ENCODE measurements at places on chromosomes 1 and 21.

GRCh38 chr1:31426249-31426922, 13.4 kb downstream of the SERINC2 start:
- DNase-seq, result no peak

DNA sequence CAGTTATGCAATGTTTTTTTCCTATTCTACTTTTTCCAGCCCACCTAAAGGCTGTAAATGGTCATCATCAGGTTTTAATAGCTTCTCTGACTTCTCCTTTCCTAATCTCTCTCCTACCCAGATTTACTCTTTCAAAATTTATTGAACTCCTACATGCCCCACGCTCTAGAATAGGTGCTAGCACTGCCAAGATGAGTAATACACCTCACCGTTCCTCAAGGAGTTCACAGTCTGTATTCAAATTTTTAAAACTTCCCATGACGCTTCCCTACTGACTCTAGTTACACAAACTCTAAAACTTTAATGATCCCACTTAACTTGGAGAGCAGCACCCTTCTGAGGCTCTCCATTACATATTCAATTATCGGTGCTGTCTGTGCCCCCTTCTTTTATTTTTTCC, 51.6 kb downstream of the ALG14 start:
- DNase-seq, result no peak

- DNase-seq, result no peak
Measured at GRCh38 chr1:119660253-119661083, 12.4 kb upstream of the ZNF697 start.

- no peak for DNase-seq
Measured at GRCh38 chr1:44108241-44108640, 10.4 kb upstream of the KLF17 start.

DNA sequence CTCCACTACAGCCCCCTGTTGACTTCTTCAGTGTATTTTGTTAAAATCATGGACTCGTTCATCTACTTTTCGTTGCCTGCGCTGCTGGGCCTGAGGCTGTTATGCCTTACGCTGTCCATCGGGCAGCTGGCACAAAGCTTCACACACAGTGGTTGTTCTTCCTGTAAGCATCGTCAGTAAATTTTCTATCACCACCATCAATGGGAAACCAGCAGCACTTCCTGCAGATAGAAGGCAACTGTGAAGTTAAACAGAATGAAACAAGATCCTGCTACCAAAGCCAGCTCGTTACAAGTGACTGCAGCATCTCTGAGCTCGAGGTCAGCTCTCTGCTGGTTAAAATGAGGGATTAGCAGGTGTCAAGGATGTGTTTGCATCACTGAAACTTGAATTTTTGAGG, 21.9 kb upstream of the PADI6 start:
- DNase-seq, result no peak

- no peak for DNase-seq
Measured at GRCh38 chr1:23601968-23602876, 42.9 kb upstream of the ID3 start.

DNA sequence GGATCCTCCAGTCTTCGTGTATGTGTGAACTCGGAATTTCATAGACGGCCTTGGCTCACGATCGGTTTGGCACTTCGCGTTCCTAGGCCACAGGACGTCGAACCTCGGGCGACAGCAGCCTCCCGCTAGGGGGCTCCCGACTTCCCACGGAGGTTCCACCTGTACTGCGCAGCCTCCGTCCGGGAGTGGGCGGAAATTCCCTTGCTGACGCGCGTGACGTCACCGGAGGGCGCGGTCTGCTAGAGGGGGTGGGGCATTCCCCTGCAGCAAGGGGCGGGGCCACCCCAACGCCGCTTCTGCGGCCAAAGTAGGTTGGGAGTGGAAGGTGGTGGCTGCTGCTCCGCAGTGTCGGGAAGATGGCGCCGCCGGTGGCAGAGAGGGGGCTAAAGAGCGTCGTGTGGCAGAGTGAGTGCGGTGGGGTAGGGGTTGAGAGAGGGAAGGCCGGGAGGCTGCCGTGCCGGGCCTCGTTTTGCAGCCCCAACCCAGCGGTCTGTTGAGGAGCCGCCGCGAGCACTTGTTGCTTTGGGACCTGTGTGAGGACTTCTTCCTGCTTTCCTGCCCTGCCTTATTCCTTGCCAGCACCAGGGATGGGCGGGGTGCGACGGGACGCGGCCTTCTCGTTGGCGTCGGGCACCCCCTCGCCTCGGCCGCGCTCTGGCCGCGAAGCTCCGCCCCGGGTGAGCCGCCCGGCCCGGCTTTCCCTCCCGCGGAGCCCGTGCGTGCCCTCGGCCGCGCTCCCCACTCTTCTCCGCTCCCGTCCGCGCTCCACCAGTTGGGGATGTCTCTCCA, at the start of gene STXBP3:
Gene STXBP3 (plus strand): TSS at position 293 of the 789 bp plus-strand sequence. CDS start 64 bp downstream, at position 357.
- peak; percentile 99 for DNase-seq

DNA sequence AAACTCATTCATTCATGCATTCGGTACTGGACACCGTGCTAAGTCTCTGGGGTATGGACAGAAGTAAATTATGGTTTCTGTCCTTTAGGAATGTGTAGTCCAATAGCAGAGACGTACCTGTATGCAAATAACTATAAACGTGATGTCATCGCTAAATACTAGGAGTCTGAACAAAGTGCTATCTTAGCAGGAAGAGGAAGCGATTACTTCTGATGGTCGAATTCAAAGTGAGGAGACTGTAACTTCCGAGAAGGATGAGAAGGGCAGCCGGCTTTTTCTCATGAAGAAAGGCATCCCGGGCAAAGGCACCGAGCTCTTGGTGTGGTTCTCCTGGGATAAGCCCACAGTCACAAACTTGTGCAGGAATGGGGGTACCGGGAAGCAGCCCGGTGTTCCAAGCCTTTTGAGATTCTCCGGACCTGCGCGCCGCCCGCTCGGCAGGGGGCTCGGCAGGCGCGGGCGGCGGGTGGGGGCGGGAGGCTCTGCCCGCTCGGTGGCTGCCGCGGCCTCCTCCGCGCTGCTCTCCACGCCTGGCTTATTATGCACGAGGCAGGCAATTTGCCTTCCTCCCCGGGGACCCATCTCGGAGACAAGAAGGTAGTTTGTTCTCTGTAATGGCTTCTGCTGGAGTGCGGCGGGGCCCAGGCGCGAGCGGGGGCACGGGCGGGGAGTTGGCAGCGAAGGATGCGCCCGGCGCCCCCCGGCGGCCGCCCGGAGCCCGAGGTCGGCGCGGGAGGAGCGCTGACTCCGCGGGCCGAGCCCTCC, 67.5 kb upstream of the CD1D start:
- peak; percentile 79 for DNase-seq

GRCh38 chr1:177561436-177561835, 390.7 kb downstream of the BRINP2 start:
- no peak for DNase-seq

DNA sequence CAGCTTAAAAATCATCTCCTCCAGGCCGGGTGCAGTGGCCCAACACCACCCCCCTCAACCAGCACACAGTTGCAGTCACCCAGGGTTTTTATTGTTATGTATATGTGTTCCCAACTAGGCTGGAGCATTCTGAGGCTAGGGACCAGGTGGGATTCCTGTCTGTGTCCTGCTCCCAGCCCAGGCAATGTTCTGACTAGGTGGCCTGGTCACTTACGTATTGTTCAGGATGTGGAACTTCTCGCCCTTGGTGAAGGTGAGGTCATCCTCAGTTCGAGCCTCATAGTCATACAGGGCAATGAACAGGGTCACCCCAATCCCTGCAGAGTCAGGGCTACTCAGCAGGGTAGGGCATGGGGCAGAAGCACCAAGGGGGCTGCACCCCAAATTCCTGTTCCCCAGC, 12.2 kb downstream of the FGR start:
- DNase-seq, result no peak

DNA sequence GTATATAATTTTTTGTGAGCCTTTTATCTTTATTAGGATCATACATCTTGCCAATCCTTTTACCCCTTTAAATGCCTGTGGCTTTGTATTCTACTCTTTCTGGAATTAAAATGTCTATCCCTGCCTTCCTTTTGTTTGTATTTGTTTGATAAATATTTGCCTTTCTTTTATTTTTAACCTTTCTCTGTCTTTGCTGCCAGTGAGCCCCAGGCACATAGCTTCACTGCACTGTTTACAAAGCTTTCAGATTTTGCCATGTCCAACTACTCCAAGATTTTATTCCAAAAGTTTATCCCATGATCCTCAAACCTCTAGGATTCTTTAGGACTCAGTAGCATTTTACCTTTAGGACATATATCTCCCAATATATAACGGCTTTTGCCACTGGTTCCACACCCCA, 281.2 kb downstream of the PAPPA2 start:
- no peak for DNase-seq

- DNase-seq, result no peak
Measured at GRCh38 chr1:113168946-113169345, 95.9 kb downstream of the LRIG2 start.

DNA sequence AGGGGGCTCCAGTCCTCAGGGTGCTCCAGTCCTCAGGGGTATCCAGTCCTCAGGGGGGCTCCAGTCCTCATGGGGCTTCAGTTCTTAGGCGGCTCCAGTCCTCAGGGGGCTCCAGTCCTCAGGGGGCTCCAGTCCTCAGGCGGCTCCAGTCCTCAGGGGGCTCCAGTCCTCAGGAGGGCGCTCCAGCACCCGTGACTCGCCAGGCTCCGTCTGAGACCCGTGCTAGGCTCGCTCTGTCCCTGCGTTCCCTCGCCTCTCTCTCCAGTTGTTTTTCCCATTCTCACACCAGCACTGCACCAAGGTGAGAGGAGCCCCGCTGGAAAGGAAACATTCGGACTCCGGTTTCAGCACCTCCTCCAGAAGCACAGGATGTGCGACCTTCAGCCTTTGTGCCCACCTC, 9.4 kb upstream of the OR2M2 start:
- no peak for DNase-seq

DNA sequence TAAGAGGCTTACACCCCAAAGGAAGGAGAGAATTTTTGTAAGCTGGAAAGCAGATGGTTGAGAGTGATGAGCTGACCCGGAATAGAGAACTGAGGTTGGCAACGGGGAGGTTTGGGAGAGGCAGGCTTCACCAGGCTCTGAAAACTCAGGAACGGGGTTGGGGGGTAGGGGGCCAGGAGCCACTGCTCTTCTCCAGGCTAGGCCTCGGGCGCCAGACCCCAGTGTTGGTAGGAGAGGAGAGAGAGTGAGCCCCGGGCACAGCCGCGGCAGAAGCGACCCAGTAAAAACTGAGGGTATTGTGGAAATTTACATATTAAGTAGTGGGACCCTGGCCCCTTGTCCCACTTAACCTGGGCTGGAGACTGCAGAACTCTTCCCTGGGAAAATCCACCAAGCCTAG, 45.7 kb downstream of the GPR161 start:
- peak; percentile 30 for DNase-seq

GRCh38 chr1:229753764-229754551, 127.9 kb downstream of the URB2 start:
- no peak for DNase-seq

- no peak for DNase-seq
Measured at GRCh38 chr1:25184001-25184762, 48.1 kb downstream of the SYF2 start.

GRCh38 chr21:36156815-36157670, at the start of gene DOP1B:
TSS of gene DOP1B (plus strand) at chr21:36156824. CDS start at chr21:36164734, 7,910 bp downstream.
- no peak for DNase-seq

DNA sequence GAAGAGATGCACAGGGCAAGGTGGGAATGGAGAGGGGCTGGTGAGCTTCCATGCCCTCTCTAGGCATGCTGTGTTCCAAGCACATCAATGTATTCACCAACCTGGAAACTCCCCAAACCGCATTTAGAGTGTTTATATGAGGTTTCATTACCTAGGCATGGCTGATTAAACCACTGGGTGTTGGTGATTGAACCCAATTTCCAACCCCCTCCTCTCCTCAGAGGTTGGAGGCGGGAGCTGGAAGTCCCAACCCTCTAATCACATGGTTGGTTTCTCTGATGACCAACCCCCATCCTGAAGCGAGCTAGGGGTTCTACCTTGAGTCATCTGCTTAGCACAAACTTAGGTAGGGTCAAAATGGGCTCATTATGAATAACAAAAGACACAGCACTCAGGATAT, 3.0 kb upstream of the PPIE start:
- DNase-seq, result no peak

GRCh38 chr1:219465212-219466093, 147.5 kb downstream of the ZC3H11B start:
- DNase-seq, result no peak

GRCh38 chr21:43590194-43590593, 69.1 kb downstream of the HSF2BP start:
- DNase-seq, result no peak

DNA sequence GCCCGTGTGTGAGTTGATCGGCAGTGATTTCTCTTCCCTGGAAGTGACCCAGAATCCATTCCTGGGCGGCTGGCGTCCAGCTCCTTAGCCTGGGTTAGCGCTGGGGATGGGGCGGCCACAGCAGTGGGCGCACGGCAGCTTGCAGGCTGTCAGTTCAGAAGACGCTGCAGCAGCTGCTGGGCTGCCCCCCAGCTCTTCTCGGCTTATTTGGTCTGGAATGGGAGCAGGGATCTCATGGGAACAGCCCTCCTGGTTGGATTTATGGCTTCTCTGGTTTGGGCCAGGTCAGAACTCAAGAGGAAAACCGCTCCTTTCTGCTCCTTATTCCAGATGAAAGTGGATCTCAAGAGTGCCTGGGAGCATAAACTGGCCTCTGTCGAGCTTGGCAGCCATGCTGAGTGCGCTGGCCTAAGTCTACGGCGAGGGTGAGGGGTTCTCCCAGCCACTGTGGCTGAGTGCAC, 148.2 kb downstream of the PRDM16 start:
- no peak for DNase-seq

DNA sequence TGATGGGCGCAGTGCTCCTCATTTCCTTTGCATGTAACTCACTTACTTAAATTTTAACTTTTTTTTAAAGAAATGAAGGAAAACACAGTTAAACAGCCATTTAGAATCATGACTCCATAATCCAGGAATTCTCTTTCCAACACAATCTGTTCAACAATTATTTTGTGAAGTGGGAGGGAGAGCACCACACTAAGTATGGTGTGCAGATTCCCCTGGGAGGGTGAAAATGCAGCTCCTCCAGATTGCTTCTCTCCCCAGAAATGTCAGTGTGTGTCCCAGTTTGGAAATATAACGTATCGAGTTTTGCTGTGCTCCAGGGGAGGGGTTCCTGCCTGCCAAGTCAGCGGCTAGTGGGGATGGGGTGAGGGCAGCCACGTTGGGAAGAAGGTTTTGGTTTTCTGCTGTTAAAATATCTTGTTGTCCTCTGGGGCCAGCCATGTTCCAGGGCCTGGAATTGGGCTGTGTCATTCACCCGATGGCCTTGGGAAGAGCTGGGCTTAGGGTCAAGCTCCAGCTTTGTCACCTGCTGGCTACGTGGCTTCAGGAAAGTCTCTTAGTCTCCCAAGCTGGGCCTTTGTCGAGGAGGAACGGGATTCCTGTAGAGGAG, 17.3 kb upstream of the DISP3 start:
- DNase-seq, result no peak

- DNase-seq, result no peak
Measured at GRCh38 chr1:202093858-202094257, 28.9 kb upstream of the GPR37L1 start.

DNA sequence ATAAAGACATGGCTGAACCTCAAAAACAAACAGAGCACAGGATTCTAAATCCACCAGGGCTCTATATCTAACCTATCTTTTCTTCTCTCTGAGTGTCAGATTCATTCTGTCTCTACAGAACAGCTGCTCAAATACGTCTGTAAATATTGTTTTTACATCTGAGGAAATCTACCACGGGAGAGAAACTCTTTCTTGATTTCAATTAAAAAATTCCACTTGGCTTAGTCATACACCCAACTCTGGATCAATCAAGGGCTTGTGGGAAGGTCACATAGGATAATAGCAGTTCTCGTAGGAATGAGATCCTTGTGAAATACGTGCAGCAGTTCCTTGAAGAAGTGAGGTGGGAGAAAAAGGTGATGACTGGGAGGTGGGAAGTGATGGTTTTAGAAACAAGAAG, 1355.7 kb upstream of the ADGRL2 start:
- no peak for DNase-seq

- DNase-seq, result no peak
Measured at GRCh38 chr1:159162516-159163265, 8.7 kb upstream of the CADM3 start.

All from H1 (cell line).